ENCODE measurements at places on chromosomes 16 and 17. TPM values are rescaled to one million over a fixed set of nuclear protein-coding genes. Genes with fewer than 3 reads are reported as not detected.

ATP2C2 gene
- not detected for total RNA-seq

TMC6 gene
- 150 TPM for total RNA-seq

USP32 gene
- total RNA-seq = 23.1 TPM

ZG16B gene
- total RNA-seq = 0.74 TPM

CSH2 gene
- not detected for total RNA-seq

KRTAP2-3 gene
- total RNA-seq = not detected

MT1E gene
- total RNA-seq = 153 TPM

SLC6A4 gene
- not detected for total RNA-seq

TPPP3 gene
- not detected for total RNA-seq

CDRT15L2 gene
- not detected for total RNA-seq

DNA sequence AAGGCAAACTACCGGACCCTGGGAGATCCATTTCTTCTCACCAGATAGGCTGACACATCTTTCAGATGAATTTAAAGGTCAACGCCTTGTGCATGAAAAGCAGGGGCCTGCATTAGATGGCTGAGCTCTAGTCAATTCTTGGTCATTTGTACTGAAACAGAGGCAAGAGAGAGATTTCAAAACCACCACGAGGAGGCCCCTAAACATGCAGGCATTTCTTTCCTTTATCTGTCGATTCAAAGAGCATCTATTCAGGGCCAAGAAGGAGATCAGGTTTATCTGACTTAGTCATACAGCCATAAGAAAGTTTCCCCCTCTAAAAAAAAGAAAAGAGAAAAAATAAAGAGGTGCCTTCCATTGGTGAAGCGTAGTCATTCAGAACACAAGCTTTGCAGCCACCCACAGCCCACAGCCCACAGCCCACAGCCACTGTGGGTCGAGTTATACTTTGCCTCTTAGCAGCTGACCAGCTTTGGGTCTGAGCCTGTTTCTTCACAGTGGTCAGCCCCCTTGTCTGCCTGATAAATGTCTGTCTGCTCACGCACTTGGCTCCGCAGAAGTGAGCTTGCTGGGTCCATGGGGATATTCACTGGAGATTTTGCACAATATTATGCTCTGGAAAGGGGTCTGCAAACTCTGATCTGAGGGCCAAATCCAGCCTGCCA, 207.5 kb downstream of the CDH13 start:
- H3K36me3 ChIP-seq = no peaks in the 10 kb centered on the region
- no peak overlapping the region for H3K27ac ChIP-seq
- DNase-seq = no peak

DNA sequence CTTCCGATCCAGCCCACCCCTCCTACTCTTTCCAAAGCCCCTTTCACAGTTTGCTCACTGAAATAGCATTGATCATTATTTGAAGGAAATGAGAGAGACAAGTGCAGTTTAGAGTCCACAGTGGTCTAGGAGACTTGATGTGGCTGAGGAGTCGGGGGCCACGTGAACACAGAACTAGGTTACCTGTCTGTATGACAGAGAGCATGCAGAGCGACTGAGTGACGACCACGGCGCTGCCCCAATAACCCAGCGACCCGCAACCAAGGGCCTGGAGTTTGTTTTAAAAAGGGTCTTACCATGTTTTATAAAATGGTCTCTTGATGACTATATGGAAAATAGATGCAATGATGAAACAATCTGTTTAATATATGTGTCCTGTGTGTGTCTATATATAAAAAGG, 39.5 kb downstream of the NDEL1 start:
- no peaks in the 10 kb centered on the region for H3K27me3 ChIP-seq
- H3K27ac ChIP-seq = no peak overlapping the region
- no peak overlapping the region for H3K4me3 ChIP-seq

GRCh38 chr17:77829843-77830799, 128.4 kb upstream of the TNRC6C start:
- no peak overlapping the region for H3K27ac ChIP-seq
- H3K4me3 ChIP-seq = no peak overlapping the region
- DNase-seq = no peak
- H3K36me3 ChIP-seq = no peaks in the 10 kb centered on the region
- peaks cover 26% of the 10 kb centered on the region for H3K4me1 ChIP-seq

- no peaks in the 10 kb centered on the region for H3K36me3 ChIP-seq
- H3K4me3 ChIP-seq = no peak overlapping the region
- H3K27me3 ChIP-seq = no peaks in the 10 kb centered on the region
These were observed 81.5 kb upstream of the TNRC6C start for GRCh38 chr17:77877036-77877435.

- no peak overlapping the region for H3K4me3 ChIP-seq
- no peak for DNase-seq
- H3K27ac ChIP-seq = no peak overlapping the region
These were observed 192.1 kb downstream of the ZNF18 start for GRCh38 chr17:11805138-11805537.

DNA sequence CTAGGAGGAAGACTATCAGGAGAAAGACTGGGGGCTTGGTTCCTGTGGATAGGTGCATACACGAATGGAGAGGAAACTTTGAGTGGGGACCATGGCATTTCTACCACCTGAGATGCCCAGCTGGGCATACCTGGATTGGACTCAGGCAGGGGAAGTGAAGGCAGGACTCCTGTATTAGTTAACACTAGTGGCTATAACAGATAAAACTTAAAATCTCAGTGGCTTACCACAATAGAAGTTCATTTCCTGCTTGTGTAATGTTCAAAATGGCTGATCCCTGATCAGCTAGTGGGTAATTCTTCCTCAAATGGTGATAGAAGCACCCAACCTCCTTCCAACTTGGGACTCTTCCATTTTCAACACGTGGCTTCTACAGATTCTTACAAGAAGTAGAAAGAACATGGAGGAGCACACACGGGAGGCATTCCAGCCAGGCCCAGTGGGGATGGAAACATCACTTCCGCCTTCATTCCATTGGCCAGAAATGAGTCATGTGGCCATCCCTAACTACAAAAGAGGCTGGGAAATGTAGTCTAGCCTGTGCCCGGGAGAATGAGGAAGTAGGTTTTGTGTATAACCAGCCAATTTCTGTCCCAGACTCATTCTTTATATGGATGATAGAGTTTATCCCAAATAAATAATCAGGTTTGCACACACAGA, 112.1 kb downstream of the UTP18 start:
- no peaks in the 10 kb centered on the region for H3K36me3 ChIP-seq
- DNase-seq = no peak
- H3K27me3 ChIP-seq = no peaks in the 10 kb centered on the region
- H3K4me1 ChIP-seq = peaks cover 10% of the 10 kb centered on the region
- H3K4me3 ChIP-seq = no peak overlapping the region
- H3K27ac ChIP-seq = no peak overlapping the region

DNA sequence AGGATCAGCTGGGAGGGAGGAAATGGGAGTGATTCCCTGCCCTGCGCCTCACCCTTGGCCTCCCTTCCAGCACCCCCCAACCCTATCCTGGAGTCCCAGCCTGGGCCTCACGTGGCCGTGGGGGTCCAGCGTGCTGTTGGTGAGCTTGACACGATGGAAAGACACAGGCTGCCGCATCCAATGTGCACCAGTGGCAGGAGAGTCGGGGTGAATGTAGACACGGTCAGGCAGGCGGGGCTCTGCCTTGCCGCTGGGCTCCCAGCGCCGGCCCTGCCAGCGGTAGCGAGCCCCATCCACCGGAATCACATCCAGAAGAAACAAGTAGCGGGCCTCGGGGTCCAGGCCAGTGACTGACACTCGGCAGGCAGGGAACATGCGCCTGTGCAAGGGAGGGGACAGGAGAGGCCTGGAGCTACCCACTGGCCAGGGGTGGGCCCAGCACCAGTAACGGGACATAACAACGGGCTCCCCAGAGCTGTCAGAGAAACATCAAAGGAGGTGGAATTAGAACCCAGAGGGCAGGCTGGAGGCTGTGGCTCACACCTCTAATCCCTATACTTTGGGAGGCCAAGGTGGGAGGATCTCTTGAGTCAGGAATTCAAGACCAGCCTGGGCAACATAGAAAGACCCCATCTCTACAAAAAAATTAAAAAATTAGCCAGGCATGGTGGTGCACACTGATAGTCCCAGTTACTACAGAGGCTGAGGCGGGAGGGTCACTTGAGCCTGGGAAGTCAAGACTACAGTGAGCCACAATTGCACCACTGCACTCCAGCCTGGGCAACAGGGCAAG, 2.7 kb downstream of the TBX6 start:
- peaks cover 6% of the 10 kb centered on the region for H3K36me3 ChIP-seq
- no peak overlapping the region for H3K4me3 ChIP-seq
- peaks cover 44% of the 10 kb centered on the region for H3K4me1 ChIP-seq
- no peak for DNase-seq
- H3K27ac ChIP-seq = no peak overlapping the region

GRCh38 chr17:57456622-57457021, 200.3 kb downstream of the MSI2 start:
- H3K4me3 ChIP-seq = no peak overlapping the region
- no peak overlapping the region for H3K27ac ChIP-seq
- DNase-seq = no peak
- no peaks in the 10 kb centered on the region for H3K36me3 ChIP-seq
- peaks cover 47% of the 10 kb centered on the region for H3K4me1 ChIP-seq
- H3K27me3 ChIP-seq = no peaks in the 10 kb centered on the region

DNA sequence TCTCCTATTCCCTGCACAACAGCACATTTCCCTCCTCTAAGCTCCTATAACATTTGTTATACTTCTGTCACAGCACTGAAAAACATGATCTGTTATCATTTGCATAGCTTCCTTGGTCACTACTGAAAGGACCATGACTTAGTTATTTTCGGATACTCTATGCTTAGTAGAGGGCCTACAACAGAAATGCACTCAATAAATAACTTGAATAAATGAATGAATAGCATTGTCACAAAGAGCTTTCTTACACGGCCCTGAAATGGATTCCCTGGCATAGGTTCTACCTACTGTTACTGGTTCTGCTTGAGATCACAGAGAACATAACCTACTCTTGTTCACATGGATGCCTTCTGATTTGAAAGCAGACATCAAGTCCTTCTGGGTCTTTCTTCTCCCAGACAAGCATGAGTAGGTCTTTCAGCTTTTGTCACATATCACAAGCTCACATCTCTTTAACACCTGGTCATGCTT, 41.6 kb downstream of the MYO1D start:
- H3K36me3 ChIP-seq = no peaks in the 10 kb centered on the region
- no peaks in the 10 kb centered on the region for H3K4me1 ChIP-seq
- H3K27me3 ChIP-seq = no peaks in the 10 kb centered on the region

DNA sequence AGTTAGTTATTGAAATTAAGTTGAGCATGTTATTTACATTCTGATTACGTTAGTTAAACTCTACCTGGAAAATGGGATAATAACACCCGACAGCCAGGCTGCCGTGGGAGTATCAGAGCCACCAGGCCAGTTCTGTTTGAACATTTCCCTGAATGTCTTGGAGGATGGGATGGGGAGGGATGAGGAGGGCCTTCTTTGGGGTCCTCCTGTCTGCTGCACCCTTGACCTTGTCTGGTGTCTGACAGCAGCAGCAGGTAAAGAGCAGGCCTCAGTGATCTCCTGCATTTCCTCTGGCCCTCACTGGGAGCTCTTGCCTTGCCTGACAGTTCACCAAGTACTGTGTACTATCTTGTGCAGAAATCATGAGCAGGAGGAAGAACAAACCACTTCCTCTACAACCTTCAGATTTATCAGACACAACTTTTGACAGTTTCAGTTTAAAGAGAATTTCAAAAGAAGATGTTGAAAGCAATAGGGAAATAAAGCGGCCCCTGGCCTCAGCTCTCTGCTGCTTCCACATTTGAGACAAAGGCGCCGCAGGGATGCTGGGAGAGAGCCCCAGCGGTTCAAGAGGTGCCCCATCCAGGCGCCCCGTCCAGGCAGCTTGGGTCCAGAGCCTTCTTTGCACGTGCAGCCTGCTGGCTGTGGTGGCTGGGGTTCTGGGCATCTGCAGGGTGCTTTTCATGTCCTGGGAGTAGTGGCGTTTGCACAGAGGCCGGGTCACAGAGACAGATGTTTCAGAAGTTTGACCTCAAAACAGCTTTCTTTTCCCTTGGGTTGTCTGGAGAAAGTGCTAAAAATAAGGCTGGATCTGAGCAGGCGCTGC, 25.3 kb downstream of the CMIP start:
- peaks cover 82% of the 10 kb centered on the region for H3K4me1 ChIP-seq
- H3K4me3 ChIP-seq = peak overlapping the region; percentile 38
- peak overlapping the region; percentile 52 for H3K27ac ChIP-seq
- no peaks in the 10 kb centered on the region for H3K27me3 ChIP-seq

DNA sequence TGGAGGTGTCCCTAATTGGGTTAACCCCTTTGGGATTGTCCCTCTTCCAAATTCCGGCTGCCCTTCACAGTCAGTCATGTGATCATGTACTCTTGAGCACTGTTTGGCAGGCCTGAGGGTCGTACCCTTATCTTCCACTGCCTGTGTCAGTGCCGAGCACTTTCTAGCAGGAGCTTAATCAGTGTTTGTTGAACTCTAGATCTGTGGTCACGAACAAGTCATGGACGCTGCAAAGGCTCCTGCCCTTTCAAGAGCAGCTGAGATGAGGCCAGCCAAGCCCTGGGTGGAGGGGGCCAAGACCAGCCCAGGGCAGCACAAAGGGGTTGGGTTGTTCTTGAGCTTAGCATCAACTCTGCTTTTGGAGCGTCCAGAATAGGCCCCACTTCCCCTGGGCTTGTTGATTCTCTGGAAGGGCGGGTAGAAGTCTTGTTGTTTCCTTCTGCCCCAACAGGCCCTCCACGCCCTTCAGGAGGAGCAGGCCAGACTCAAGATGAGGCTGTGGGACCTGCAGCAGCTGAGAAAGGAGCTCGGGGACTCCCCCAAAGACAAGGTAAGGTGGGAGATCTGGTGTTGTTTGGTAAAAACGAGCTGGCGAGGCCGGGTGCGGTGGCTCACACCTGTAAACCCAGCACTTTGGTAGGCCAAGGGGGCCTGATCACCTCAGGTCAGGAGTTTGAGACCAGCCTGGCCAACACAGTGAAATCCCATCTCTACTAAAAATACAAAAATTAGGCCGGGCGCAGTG, 5.3 kb downstream of the IFI35 start:
- peaks cover 12% of the 10 kb centered on the region for H3K36me3 ChIP-seq
- H3K4me1 ChIP-seq = peaks cover 13% of the 10 kb centered on the region
- H3K27me3 ChIP-seq = no peaks in the 10 kb centered on the region
- no peak overlapping the region for H3K27ac ChIP-seq

DNA sequence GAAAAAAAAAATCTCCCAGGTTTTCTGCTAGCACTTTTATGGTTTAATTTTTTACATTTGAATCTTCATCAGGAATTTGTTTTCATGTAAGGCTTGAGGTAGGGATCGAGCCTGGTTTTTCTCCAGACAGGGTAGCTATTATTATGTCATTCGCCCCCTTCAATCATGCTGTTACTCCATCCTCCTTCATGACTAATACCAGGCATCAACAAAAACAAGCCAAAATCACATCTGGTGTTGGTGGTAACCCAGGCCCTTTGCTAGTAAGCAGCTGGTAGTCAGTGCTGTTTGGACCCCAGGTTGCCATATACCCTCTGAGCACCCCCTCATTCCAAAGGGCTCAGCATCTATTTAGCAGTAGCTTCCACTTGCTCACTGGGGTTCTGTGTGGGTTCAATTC, 29.5 kb downstream of the DRC3 start:
- H3K36me3 ChIP-seq = no peaks in the 10 kb centered on the region
- H3K4me1 ChIP-seq = no peaks in the 10 kb centered on the region
- H3K27ac ChIP-seq = no peak overlapping the region
- H3K27me3 ChIP-seq = no peaks in the 10 kb centered on the region
- H3K4me3 ChIP-seq = no peak overlapping the region

- DNase-seq = no peak
- no peaks in the 10 kb centered on the region for H3K27me3 ChIP-seq
- no peaks in the 10 kb centered on the region for H3K36me3 ChIP-seq
- no peak overlapping the region for H3K4me3 ChIP-seq
These were observed 163.7 kb upstream of the CHMP6 start for GRCh38 chr17:80827646-80828643.
